NCI-H187 (cell line): ENCODE measurements at places on chromosomes 3 and 15.

DNA sequence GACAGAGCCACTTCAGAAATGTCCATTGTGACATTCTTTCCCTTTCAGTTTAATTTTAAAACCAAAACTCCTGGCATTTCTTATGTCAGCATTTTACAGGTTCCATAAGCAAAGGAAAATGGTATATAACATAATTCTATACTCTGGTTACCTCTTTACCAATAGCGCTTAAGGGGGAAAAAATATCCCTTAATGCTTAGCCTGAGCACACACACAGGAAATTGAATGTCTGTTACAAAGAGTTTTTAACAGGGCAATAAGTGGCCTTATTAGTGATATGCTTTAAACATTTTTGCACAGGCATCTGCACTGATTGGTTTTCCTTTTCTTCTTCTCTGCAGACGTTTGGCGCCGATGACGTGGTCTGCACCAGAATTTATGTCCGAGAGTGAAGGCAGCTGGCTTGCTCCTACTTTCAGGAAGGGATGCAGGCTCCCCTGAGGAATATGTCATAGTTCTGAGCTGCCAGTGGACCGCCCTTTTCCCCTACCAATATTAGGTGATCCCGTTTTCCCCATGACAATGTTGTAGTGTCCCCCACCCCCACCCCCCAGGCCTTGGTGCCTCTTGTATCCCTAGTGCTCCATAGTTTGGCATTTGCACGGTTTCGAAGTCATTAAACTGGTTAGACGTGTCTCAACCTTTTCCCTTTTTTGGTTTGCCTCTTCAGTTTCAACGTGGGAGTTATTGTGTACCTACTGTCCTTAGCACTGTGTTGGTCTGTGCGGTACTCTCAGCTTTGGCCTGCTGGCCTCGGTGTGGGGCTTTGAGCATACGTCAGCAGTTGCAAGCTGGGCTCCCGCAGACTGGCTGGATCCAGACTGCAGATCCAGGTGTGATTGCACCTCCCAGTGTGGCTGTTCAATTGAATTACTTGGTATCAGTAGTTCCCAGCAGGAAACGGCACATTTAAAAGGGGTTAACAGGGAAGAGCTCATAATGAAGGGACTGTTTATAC, 7.7 kb downstream of the CRABP1 start:
- DNase-seq, result no peak

GRCh38 chr15:63703641-63704240, 106.6 kb downstream of the FBXL22 start:
- DNase-seq, result no peak

GRCh38 chr15:98085003-98085639, 124.6 kb downstream of the ARRDC4 start:
- DNase-seq, result peak; percentile 8

DNA sequence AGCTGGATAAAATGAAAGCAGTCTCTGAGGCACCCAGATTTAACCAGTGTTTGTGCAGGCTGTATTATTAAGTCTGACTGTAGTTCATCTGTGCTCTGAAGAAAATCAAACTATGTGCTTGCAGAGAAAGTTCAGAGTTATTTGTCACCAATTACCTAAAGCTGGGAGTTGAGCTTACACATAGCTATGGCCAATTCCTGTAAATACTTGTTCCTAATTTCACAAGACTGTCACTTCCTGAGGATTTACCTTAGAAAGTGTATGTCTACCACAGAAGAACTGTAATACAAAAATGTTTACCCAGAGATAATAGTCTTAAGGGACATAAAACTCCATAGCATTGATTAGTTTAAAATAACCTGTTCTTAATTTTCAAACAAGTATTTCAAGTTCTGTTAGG, 628.4 kb upstream of the TGFBR2 start:
- no peak for DNase-seq

- DNase-seq, result no peak
These were observed 43.9 kb downstream of the ADIPOQ start for GRCh38 chr3:186886202-186886981.

DNA sequence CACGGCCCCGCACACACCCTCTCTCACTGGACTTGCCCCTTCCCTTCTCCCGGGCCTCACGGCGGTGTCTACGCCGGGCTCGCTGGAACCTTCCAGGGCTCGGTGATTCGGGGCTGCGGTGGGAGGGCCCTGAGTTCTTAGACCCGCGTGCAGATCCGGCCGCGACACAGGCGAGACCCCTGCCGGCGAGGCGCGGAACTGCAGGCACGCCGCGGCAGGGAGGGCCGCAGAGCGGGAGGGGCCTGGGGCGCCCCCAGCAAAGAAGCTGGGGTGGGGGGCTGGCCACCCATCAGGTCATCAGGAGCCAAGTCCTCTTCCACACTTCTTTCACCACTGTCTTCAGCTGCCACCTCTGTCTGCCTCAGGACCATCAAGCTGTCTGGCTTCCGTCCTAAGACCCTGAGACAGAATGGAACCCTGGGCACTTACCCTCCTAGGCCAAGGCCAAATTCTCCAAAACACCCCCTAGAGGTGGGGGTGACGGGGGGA, 164.5 kb downstream of the XXYLT1 start:
- DNase-seq, result peak; percentile 8

GRCh38 chr15:56307180-56307579, 58.0 kb upstream of the TEX9 start:
- DNase-seq, result no peak

DNA sequence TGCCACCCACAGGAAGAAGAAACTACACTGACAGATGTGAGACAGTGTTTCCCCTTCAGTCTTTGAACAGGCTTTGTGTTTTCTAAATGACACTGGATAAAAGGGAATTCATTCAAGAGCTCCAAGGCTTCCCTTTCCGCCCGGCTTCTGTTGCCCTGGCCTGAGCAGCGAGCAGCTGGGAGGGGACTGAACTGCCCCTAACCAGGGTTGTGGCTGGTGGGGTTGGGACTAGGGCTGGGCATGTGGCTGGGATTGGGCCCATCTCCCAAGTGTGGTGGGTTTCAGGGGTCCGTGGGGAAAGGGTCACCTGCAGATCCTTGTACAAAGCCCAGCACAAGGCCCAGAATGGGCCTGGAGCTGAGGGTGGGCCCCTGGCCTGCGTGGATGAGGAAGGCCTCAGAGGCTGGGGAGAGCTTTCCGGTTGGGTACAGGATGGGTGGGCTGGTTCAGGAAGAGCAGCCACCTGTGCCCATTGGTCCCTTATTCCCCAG, 10.4 kb downstream of the VILL start:
- DNase-seq, result no peak

GRCh38 chr3:190281308-190282051, 40.8 kb downstream of the CLDN1 start:
- DNase-seq, result no peak

GRCh38 chr3:54859184-54859583, 68.7 kb downstream of the LRTM1 start:
- no peak for DNase-seq

DNA sequence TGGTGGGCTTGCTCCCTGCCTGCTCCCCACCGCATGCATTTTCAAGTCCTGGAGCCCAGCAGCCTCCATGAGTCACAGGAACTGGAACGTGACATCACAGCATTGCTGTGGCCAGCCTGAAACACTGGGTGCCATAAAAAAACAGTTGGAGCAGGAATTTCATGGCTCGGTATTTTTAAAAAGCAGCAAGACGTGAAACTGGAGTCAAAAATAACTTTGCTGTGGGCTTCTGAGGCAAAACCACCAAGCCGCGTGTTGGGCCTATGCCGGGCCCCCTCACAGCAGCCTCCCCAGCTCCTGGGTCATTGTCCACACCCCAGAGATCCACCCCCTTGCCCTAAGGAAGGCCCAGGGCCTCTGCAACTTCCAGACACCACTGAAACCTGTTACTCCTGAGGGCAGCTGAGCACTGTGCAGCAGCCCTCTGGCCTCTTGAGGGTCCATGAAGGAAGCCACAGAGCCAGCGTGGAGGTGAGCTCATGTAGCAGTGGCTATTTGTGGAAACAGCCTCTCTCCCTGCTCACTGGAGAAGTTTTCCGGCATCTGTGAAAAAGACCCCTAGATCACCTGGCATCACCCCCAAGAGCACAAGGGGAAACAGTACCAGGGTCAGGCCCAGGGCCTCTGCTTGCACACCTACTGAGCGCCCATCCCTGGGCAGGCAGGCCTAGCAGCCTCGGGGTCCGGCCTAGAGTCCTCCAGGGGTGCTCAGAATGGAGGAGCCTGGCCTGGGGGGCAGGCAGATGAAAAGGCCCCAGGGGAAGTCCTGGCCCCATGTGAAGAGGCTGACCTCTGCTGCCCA, 34.0 kb upstream of the DUSP7 start:
- no peak for DNase-seq

DNA sequence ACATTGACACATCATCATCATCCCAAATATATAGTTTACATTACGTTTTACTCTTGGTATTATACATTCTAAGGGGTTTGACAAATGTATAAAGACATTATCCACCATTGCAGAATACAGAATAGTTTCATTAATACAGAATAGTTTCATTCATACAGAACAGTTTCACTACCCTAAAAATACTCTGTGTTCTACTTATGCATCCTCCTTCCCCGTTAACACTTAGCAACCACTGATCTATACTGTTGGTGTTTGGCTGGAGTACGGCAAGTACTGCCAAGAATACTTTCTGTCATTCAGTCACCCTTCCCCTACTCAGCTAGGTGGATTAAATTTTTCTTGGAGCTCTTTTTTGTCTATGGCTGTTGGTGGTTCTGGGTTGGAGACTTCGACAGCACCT, 33.4 kb downstream of the LEKR1 start:
- DNase-seq, result no peak

- no peak for DNase-seq
These were observed 29.6 kb downstream of the LRRFIP2 start for GRCh38 chr3:37144806-37145205.

GRCh38 chr15:69090197-69090948, 70.1 kb upstream of the GLCE start:
- DNase-seq, result no peak
